ENCODE measurements at places on chromosomes 12 and 14. TPM values are rescaled to one million over a fixed set of nuclear protein-coding genes. Genes with fewer than 3 reads are reported as not detected.

DNA sequence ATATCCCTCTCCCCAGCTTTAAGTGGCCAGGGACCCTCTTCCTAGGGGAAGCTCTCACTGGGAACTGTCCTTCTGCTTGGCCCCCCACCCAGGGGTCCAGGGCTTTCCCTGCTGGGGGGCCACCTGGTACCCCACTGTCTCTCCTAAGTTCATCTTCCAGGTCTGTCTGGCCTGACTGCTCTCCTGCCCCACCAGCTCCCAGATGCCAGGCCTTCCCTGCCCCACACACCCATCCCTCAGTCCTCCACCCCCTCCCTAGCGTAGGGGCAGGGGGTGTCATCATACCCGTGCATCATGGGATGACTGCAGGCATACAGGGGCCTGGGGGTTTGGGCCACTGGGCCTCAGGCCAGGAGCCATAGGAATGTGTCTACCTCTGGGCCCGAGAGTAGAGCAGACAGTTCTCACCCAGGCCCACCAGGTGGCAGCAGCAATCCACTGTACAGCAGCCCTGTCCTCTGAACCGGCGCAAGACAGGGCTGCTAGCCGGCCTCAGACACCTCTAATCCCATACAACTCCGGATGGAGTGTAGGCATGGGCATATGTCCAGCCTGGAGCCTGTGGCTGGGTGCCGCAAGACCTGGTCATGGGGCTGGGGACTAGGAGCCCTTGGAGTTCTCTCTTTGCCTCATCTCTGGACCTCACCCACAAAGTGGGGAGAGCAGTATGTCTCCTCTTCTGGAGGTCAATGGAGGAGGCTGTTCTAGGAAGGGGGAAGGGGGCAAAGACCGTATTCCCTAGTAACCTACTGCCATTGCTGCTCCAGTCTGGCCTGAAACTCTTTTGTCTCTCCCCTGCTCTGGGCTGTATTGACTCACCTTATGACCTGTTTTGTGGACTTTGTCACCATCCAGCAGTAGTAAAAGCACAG, 10.0 kb upstream of the SMARCD1 start:
- no peaks in the 10 kb centered on the region for H3K36me3 ChIP-seq
- H3K4me3 ChIP-seq: no peak overlapping the region
- H3K27ac ChIP-seq: no peak overlapping the region
- H3K27me3 ChIP-seq: no peaks in the 10 kb centered on the region

Gene B4GALNT1
- 4.0 TPM for total RNA-seq

- H3K27me3 ChIP-seq: no peaks in the 10 kb centered on the region
- H3K4me3 ChIP-seq: no peak overlapping the region
- DNase-seq: no peak
These were observed 181.3 kb upstream of the SLC38A2 start for GRCh38 chr12:46553911-46554310.

DNA sequence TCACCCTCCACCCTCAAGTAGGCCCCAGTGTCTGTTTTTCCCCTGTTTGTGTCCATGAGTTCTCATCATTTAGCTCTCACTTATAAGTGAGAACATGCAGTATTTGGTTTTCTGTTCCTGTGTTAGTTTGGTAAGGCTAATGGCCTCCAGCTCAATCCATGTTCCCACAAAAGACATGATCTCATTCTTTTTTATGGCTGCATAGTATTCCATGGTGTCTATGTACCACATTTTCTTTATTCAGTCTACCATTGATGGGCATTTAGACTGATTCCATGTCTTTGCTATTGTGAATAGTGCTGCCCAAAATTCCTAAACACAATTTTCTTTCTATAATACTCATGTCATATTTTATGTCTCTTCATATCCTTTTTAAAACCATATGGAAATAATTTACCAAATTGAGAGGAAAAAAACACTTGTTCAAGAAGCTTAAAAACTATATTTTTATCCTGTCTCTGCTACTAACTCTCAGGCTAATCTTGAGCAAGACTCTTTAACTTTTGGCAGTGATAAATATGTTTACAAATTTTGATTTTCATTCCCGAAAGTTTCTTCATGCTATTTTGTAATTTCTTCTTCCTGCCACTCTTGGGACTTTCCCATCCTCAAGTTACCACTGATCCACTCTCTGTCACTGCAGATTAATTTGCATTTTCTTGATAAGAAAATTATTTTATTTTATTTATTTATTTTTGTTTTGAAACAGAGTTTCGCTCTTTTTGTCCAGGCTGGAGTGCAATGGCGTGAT, 28.0 kb upstream of the OSBPL8 start:
- H3K4me3 ChIP-seq: no peak overlapping the region
- H3K36me3 ChIP-seq: no peaks in the 10 kb centered on the region
- no peaks in the 10 kb centered on the region for H3K4me1 ChIP-seq
- no peaks in the 10 kb centered on the region for H3K27me3 ChIP-seq
- no peak for DNase-seq

DNA sequence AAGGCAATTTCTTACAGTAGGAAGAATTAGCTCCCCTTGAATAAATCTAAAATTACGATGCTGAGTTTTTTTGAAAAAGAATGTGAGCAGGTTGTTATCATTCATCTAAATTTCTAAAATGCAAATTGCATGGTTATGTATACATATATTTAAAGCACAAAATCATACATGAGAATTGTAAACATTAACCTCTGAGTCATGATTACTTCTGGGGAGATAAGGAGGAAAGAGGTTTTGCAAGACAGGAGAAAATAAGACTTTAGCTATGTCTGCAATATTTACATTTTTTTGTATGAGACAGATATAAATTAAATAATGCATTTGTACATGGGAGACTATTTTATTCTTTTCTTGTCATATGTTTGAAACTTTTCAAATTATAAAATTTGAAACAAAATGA, 72.2 kb downstream of the TSPAN8 start:
- no peak for DNase-seq
- H3K36me3 ChIP-seq: no peaks in the 10 kb centered on the region
- no peak overlapping the region for H3K4me3 ChIP-seq
- H3K27ac ChIP-seq: no peak overlapping the region
- no peaks in the 10 kb centered on the region for H3K27me3 ChIP-seq

DNA sequence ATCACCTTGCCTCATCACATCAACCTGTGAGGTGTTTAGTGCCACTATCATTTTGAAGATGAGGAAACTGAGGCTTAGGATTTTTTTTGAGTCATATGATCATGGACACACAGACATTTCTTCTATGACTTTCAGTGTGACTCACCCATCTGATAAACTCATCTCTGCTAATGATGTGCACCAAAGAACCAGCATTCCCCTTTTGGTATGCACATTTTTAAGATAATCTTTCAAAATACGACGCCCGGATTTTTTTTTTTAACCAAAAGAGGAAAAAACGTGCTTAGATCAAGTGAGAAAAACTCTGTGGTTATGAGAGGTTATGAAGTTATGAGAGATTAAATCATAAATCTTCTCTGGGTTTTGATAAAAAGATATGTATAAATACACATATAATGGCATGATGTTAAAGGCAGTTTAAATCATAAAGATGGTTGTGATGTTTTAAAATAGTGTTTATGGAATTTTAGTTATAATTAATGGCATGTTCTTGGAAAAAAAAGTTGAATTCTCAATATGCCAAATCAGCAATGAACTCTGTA, 948.1 kb downstream of the TMTC2 start:
- no peak overlapping the region for H3K27ac ChIP-seq
- H3K27me3 ChIP-seq: no peaks in the 10 kb centered on the region
- no peak for DNase-seq
- no peaks in the 10 kb centered on the region for H3K4me1 ChIP-seq

Gene WSCD2
- 65.3 TPM for total RNA-seq

- H3K27me3 ChIP-seq: no peaks in the 10 kb centered on the region
- no peak overlapping the region for H3K4me3 ChIP-seq
- no peak overlapping the region for H3K27ac ChIP-seq
- no peaks in the 10 kb centered on the region for H3K4me1 ChIP-seq
- no peak for DNase-seq
- no peaks in the 10 kb centered on the region for H3K36me3 ChIP-seq
These were observed 421.2 kb upstream of the FBXO33 start for GRCh38 chr14:39853441-39853840.

- no peaks in the 10 kb centered on the region for H3K36me3 ChIP-seq
- H3K27ac ChIP-seq: peak overlapping the region; percentile 55
- H3K4me3 ChIP-seq: no peak overlapping the region
- H3K27me3 ChIP-seq: no peaks in the 10 kb centered on the region
These were observed 3.6 kb downstream of the ABCD4 start for GRCh38 chr14:74299061-74299545.

Gene KIF5A
- 5.1 TPM for total RNA-seq

Gene SMCO2
- total RNA-seq: not detected

DNA sequence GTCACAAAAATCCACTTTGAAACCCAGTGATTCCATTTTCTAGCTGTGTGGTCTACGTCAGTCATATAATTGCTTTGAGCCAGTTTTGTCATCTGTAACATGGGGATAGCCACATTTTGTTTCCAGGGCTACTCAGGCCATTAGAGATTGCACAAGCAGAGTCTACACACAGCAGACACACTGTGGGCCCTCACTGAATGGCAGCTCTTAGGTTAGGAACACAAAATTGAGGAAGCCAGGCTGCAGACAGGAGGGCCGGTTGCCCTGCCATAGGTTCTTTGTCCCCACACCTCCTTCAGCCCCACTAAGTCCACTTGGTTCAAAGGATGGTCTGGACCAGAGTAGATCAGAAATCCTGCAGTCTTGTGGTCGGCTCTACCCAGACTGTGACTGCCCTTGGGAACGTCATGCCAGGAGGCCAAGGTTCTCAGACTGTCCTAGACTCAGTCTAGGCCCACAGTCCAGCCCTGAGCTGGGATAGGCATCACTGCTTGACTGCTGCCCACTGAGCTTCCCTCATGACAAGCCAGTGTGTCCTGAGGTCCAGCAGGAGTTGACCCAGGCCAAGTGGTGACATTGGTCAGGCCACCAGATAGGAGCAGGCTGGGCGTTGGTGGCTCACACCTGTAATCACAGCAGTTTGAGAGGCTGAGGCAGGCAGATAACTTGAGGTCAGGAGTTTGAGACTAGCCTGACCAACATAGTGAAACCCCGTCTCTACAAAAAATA, 3.8 kb upstream of the MYH7 start:
- no peak overlapping the region for H3K27ac ChIP-seq
- H3K36me3 ChIP-seq: no peaks in the 10 kb centered on the region

Gene PAPLN
- 33.5 TPM for total RNA-seq

GRCh38 chr14:89304972-89305703, 111.9 kb downstream of the FOXN3 start:
- H3K27ac ChIP-seq: peak overlapping the region; percentile 83
- DNase-seq: peak; percentile 39
- H3K4me3 ChIP-seq: no peak overlapping the region

GRCh38 chr12:109557805-109558204, 15.5 kb downstream of the MMAB start:
- no peaks in the 10 kb centered on the region for H3K36me3 ChIP-seq
- H3K27ac ChIP-seq: no peak overlapping the region
- no peak overlapping the region for H3K4me3 ChIP-seq
- H3K4me1 ChIP-seq: no peaks in the 10 kb centered on the region

GRCh38 chr14:38941488-38941887, 161.5 kb downstream of the SEC23A start:
- H3K27me3 ChIP-seq: no peaks in the 10 kb centered on the region
- no peaks in the 10 kb centered on the region for H3K4me1 ChIP-seq
- H3K4me3 ChIP-seq: no peak overlapping the region
- DNase-seq: no peak

- no peaks in the 10 kb centered on the region for H3K27me3 ChIP-seq
- H3K4me1 ChIP-seq: no peaks in the 10 kb centered on the region
- peak; percentile 92 for DNase-seq
- H3K4me3 ChIP-seq: peak overlapping the region; percentile 17
- H3K36me3 ChIP-seq: no peaks in the 10 kb centered on the region
- peak overlapping the region; percentile 82 for H3K27ac ChIP-seq
These were observed 11.7 kb upstream of the FBXL14 start for GRCh38 chr12:1606021-1606622.

- no peaks in the 10 kb centered on the region for H3K4me1 ChIP-seq
- DNase-seq: no peak
- H3K27me3 ChIP-seq: no peaks in the 10 kb centered on the region
- no peak overlapping the region for H3K4me3 ChIP-seq
- no peak overlapping the region for H3K27ac ChIP-seq
These were observed 174.5 kb upstream of the NPAS3 start for GRCh38 chr14:32764131-32764530.

GRCh38 chr12:117456076-117456475, 94.7 kb upstream of the NOS1 start:
- H3K4me1 ChIP-seq: no peaks in the 10 kb centered on the region
- no peaks in the 10 kb centered on the region for H3K27me3 ChIP-seq
- DNase-seq: no peak
- H3K27ac ChIP-seq: no peak overlapping the region

GRCh38 chr14:96176275-96176674, 28.4 kb upstream of the BDKRB2 start:
- no peaks in the 10 kb centered on the region for H3K27me3 ChIP-seq
- no peak overlapping the region for H3K4me3 ChIP-seq
- peaks cover 10% of the 10 kb centered on the region for H3K4me1 ChIP-seq
- DNase-seq: no peak

Gene NDRG2
- total RNA-seq: 563 TPM

DNA sequence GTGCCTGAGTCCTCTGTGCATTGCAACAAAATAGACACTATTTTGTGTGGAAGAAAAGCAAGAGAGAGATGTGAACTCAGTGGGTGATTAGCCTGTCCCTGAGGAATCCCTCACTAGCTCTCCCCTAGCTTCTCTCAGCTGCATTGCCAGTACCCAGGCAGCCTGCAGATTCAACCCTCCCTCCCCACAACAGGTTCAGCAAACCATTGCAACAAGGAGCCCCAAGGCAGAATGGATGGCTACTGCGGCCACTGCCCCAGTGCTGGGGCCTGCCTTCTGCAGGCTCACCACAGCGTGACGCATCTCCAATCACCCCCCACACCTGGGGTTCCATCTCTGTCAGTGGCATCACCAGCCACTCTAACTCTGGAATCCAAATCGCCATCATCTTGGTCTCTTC, 2.3 kb downstream of the CRACR2A start:
- H3K27me3 ChIP-seq: no peaks in the 10 kb centered on the region
- no peaks in the 10 kb centered on the region for H3K4me1 ChIP-seq
- DNase-seq: no peak
- H3K4me3 ChIP-seq: no peak overlapping the region
- no peaks in the 10 kb centered on the region for H3K36me3 ChIP-seq

GRCh38 chr12:8031872-8032241, 659 bp upstream of the FOXJ2 start:
- peak overlapping the region; percentile 98 for H3K27ac ChIP-seq
- no peaks in the 10 kb centered on the region for H3K4me1 ChIP-seq
- H3K27me3 ChIP-seq: no peaks in the 10 kb centered on the region
- peak overlapping the region; percentile 80 for H3K4me3 ChIP-seq
- no peak for DNase-seq

Measured in uterus (tissue), 4 donors.